ENCODE measurements at places on chromosomes 5 and 9. TPM values are rescaled to one million over a fixed set of nuclear protein-coding genes. Genes with fewer than 3 reads are reported as not detected.
A peak's percentile ranks its signal among the peaks of the same experiment; 100 is the strongest.

The KIF20A gene
- 0.16 TPM for total RNA-seq

The MCC gene
- total RNA-seq: 17.7 TPM

- DNase-seq: no peak
Measured at GRCh38 chr5:149857499-149857898, 87.1 kb downstream of the PDE6A start.

DNA sequence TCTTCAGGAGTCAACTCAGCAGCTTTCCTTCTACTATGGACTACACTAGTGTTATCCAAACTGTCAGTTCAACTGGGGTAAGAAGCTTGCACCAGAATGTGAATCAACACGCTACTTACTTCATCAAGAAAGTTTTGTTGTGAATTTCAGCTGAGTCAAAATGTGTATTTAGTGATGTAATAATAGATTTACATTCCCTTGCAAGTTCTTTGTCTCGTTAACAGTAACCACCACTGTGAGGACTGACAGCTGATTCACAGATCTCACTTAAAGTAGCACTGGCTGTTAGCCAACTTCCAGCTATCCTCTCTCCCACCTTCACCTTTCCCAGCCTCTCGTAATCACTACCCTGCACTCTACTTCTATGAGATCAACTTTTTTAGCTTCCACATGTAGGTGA, 445.3 kb downstream of the NTRK2 start:
- DNase-seq: no peak

- no peak for DNase-seq
Measured at GRCh38 chr5:159097784-159098602, 1.7 kb downstream of the EBF1 start.

- no peak for DNase-seq
Measured at GRCh38 chr9:91119679-91120078, 242.0 kb downstream of the AUH start.

DNA sequence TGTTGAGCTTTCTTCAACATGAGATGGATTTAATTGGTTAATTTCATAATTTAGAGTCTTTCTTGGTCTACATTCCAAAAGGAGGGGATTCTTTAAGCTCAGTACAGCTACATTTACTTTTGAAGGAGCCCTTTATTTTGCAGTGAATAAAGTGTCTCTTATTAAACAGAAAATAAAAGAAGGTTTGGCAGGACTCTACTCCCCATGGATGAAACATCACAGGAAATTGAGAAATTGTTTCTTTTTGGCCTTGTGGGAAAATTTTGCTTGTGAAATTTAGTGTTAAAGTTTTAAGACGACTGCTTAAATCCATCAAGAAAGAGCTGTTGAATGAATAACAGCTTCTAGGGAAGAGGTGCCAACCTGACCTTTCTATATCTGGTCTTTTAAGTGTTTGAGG, 187.7 kb downstream of the NTRK2 start:
- no peak for DNase-seq

DNA sequence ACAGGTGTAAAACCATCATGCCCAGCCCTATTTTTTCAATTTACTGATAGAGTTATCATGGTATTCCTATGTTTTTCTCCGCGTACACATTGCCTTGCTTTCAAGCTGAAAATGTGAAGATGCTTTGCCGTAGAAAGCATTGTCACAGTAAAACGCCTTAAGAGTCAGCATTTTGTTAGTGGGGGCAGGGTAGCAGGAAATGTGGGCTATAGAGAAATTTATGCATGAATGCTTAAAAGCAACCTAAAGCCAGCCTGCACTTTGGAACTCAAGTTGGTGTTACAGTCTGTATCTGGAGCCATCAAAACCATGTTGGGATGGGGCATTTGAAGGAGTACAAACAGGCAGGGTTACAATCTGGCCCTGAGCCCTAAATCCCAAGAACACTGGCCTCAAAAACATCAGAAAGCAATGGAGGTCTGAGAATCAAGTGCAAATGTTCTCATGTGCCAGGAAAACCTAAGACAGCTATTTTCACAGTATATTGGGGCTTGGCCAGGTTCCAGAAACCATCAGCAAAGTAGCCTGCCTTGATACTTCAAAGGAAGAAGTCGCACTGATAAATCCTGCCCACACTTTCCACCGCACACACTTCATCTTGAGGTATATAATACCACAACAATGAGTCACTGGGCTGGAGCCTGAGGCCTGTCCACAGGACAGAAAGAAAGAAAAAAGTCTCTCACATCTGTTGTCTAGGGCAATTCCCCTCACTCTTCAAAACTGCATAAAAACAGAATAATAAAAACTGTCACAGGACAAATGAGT, 313.8 kb downstream of the ENC1 start:
- DNase-seq: no peak

The PTGES gene
- total RNA-seq: 1.1 TPM

GRCh38 chr5:17302106-17302505, 84.7 kb downstream of the BASP1 start:
- no peak for DNase-seq

The PLAC8L1 gene
- total RNA-seq: not detected

GRCh38 chr5:73497497-73498056, 665 bp upstream of the BTF3 start:
- DNase-seq: no peak

DNA sequence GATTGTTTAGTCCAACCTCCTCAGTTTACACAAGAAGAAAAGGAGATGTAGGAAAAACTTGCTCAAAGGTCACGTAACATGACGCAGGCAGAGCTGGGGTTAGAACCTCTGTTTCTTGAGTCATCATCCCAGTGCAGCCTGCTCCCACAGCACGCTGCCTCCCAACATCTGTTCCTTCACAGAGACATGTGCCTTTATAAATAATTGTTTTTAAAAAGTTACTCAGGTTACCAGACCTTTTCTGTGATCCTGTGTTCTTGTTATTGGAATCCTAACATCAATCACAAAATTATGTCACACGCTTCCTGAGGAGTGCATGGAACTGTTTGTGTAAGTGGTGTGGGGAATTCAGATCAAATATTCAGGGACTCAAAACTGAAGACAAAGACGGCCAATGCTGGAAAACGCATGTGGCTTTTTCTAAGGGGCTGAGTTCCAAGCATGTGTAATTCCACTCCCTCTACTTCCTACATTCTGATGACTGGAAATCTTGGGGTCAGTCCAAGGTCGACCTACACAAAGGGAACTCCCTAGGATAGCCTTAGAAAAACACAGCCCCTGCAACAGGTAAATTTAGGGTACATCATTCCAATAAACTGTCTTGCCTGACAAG, 184.3 kb downstream of the TSSK1B start:
- no peak for DNase-seq

The SLC6A3 gene
- total RNA-seq: 0.19 TPM

DNA sequence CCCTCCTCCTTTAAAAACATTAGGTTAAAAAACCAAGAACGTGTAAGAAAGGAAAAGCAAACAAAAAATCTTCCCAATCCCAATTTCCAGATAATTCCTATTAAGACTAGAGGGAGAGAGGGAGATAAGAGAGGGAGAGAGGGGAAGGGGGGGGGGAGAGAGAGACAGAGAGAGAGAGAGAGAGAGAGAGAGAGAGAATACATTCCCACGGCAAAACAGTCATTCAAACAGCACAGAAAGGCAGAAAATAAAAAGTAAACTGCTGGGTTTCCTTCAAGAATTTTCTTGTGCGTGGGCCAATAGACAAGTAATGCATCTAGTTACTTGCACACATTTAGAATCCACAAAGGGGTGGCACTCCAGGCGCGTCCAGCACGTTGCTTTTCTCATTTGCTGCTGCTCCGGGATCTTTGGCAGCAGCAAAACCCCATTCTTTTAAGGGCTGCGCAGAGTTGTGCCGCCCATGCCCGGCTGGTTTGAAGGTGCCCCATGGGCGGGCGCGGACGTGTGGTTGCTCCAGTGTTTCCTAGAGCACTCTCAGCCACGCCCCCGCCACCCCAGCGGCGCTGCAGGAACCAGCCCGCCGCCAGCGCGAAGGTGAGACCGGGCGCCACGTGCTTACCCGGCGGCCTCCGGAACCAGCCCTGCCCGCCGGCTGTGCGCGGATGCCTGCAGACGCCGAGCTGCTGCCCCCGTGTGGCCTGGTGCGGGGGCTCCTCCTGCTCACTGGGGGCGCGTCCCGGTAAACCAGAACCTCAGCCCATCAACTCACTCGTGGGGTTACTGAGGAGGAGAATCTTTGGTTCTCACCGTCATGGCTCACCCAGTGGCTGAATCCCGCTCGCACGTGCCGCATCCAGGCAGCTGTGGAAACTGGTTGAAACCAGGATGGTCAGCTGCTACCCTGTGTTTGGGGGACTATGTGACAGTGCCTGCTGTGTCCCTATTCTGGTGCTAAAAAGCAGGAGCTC, 44.6 kb downstream of the STC2 start:
- peak; percentile 82 for DNase-seq

The CREBRF gene
- total RNA-seq: 20.2 TPM

The PCDHGB2 gene
- total RNA-seq: 16.2 TPM

- DNase-seq: peak; percentile 78
Measured at GRCh38 chr9:125541840-125542243, 165.2 kb downstream of the MAPKAP1 start.

- DNase-seq: no peak
Measured at GRCh38 chr5:154945695-154946301, 4.9 kb downstream of the MRPL22 start.

The RNF183 gene
- total RNA-seq: not detected

The IL6ST gene
- total RNA-seq: 131 TPM

The PHAX gene
- total RNA-seq: 30.1 TPM

DNA sequence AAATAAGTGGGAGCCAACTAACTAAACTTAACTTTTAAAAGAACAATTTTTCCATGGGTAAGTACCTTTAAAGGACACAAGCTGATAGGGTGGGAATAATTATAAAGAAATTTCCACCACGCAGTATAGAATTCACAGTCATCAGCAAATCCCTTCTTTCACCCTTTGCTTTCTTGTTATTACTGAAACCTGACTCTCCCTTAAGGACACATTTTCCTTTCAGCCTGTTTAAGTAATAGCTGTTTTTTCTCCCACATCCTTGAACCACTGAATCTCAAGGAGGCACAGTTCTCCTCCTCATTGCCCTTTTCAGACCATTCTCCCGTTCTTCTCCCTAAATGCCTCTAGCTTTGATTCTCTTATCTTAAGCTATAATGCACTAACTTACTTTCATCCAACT, 6.3 kb downstream of the C5orf15 start:
- DNase-seq: no peak

The CA9 gene
- total RNA-seq: 0.48 TPM

The REXO4 gene
- 12.2 TPM for total RNA-seq

The LCN12 gene
- 20.7 TPM for total RNA-seq

DNA sequence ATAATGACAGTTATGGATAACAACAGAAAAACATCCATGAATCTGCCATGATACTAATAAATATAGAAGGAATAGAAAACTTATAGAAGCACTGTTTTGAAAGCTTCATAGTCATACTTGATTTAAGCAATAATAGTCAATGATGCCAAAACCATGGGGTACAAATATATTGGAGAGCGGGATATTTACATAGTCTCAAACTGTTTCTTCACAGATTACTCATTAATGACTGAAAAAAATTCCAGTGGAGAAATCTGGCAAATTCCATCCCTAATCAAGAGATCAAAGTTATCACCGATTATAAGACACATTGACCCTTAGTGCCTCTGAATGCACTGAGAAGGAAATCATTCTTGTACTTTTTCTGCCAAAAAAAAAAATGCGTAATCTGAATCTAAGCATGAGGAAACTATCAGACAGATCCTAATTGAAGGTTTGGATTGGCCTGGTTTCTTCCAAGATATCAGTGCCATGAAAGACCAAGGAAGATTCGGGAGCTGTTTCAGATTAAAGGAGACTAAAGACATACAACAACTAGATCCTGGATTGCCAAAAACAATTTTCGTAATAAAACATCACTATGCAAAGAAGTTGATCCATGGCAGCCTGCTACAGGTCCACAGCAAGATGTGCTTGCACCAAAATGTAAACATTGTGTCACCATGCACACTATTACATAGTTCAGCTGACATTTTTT, 106.2 kb downstream of the GOLPH3 start:
- no peak for DNase-seq

The IL33 gene
- total RNA-seq: 18.6 TPM

The AJM1 gene
- total RNA-seq: 8.6 TPM

GRCh38 chr5:112238473-112238872, 180.6 kb downstream of the EPB41L4A start:
- DNase-seq: no peak

DNA sequence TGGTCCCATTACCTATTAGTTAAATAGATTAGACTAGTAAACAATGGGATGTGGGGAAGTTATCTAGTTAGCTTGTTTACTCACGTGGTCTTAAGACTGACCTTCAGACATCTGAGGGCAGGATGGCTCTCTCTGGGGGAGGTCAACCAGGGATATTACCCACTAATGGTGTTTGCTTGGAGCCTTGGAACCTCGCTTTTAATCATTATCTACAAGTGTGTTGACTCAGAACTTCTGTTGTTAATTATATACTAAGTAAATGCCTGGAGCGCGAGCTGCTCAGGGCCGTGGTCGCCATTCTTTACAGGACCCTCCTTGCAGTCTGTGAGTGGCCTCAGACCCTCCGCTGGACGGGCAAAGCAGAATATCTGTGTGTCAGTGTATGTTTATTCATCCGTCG, 48.5 kb upstream of the ZNF354A start:
- no peak for DNase-seq

DNA sequence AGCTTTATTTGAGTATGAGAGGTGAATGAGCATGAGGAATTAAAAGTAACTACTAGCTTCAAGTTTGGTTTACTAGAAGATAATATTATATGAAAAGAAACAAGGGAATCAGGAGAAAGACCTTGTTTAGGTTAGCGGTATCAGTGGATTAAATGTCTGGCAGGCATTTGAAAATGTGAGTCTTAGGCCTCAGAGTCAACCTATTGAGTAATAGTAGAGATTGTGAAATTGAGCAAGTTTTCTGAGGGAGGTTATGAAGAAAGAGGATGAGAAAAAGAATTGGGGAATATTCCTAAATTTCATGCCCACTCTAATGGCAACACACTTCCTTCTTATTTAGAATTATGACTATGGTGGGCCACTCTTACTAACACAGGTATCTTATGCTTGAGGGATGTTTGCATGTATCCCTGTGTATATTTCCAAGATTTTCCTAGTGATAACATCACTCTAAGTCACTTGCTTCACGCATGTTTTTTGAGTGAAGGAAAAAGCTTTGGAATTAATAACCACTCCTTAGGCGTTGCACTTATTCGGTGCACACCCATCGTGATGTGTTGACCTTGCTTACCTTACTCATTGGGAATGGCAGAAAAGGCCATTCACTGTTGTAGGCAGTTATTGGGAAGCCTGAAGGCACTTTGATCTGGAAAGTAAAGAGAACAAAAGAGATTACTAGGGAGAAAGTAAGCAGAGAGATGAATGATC, 8.2 kb upstream of the ELL2 start:
- DNase-seq: no peak

The PCDHB14 gene
- total RNA-seq: 4.4 TPM

GRCh38 chr5:39200081-39200480, 19.3 kb downstream of the FYB1 start:
- DNase-seq: no peak

- no peak for DNase-seq
Measured at GRCh38 chr9:105835721-105836120, 141.4 kb downstream of the TMEM38B start.

- DNase-seq: no peak
Measured at GRCh38 chr9:71004196-71004595, 117.2 kb downstream of the TRPM3 start.
